A549 treated with Hydrocortisone at 1 μM for 4 hours (cell line): ENCODE measurements at places on chromosomes 16 and 17. TPM values are rescaled to one million over a fixed set of nuclear protein-coding genes. Genes with fewer than 3 reads are reported as not detected.

TMEM100 gene
- 0.06 to 0.15 TPM in 2 of 5 replicates, not detected in the others for total RNA-seq

STAC2 gene
- 3.5 to 4.8 TPM (median 4.0 TPM) in 5 replicates for total RNA-seq

P2RX5 gene
- total RNA-seq = 19.9 to 24.4 TPM (median 23.6 TPM) in 5 replicates

CD300LG gene
- not detected in 5 replicates for total RNA-seq

SOX15 gene
- total RNA-seq = 0.16 to 0.36 TPM (median 0.25 TPM) in 5 replicates

MYO15A gene
- 0.34 to 0.54 TPM (median 0.37 TPM) in 5 replicates for total RNA-seq

TBC1D16 gene
- total RNA-seq = 8.3 to 14.2 TPM (median 13.0 TPM) in 5 replicates

BCL6B gene
- not detected in 5 replicates for total RNA-seq

CPHXL2 gene
- total RNA-seq = not detected in 5 replicates

NPIPB9 gene
- total RNA-seq = 1.1 to 2.0 TPM (median 1.7 TPM) in 5 replicates

TNFRSF13B gene
- total RNA-seq = not detected in 5 replicates

BTBD17 gene
- not detected in 5 replicates for total RNA-seq

KRTAP4-3 gene
- not detected in 5 replicates for total RNA-seq

CMTM2 gene
- total RNA-seq = not detected in 5 replicates

SNN gene
- total RNA-seq = 18.4 to 21.7 TPM (median 20.5 TPM) in 5 replicates

DYNLL2 gene
- total RNA-seq = 23.5 to 25.9 TPM (median 24.0 TPM) in 5 replicates

FGF11 gene
- total RNA-seq = 0.93 to 1.1 TPM (median 1.0 TPM) in 5 replicates

SMIM36 gene
- not detected in 5 replicates for total RNA-seq

PNMT gene
- 0.26 to 0.40 TPM (median 0.27 TPM) in 4 of 5 replicates, not detected in the other for total RNA-seq

CD300LF gene
- total RNA-seq = not detected in 5 replicates

CPPED1 gene
- 25.6 to 27.6 TPM (median 27.1 TPM) in 5 replicates for total RNA-seq

CDK5RAP3 gene
- total RNA-seq = 104 to 117 TPM (median 114 TPM) in 5 replicates

SYT17 gene
- 9.9 to 13.8 TPM (median 12.6 TPM) in 5 replicates for total RNA-seq

ZFP1 gene
- total RNA-seq = 8.9 to 16.7 TPM (median 12.2 TPM) in 5 replicates

PRAC1 gene
- total RNA-seq = not detected in 5 replicates

ERN1 gene
- 2.9 to 3.9 TPM (median 3.6 TPM) in 5 replicates for total RNA-seq

KRT17 gene
- 0.54 to 1.9 TPM (median 0.78 TPM) in 5 replicates for total RNA-seq

ACAP1 gene
- total RNA-seq = 1.2 to 3.9 TPM (median 3.1 TPM) in 5 replicates

GJD3 gene
- 0.80 to 1.4 TPM (median 0.96 TPM) in 5 replicates for total RNA-seq

PTGES3L gene
- 0.95 to 1.4 TPM (median 1.1 TPM) in 5 replicates for total RNA-seq

FKBP10 gene
- 91.4 to 101 TPM (median 101 TPM) in 5 replicates for total RNA-seq

SLC5A11 gene
- total RNA-seq = 0.22 to 0.51 TPM (median 0.36 TPM) in 5 replicates

MRTFB gene
- 8.1 to 17.2 TPM (median 13.6 TPM) in 5 replicates for total RNA-seq

VTN gene
- 17.1 to 25.8 TPM (median 20.1 TPM) in 5 replicates for total RNA-seq

TP53TG3 gene
- 0.22 to 1.2 TPM (median 0.59 TPM) in 5 replicates for total RNA-seq

ARL5C gene
- total RNA-seq = not detected in 5 replicates

DUS1L gene
- total RNA-seq = 76.1 to 141 TPM (median 135 TPM) in 5 replicates

TMEM92 gene
- 14.9 to 23.2 TPM (median 16.1 TPM) in 5 replicates for total RNA-seq

OTOP2 gene
- 0.06 to 0.12 TPM (median 0.08 TPM) in 5 replicates for total RNA-seq

STAT5A gene
- 5.7 to 7.7 TPM (median 6.3 TPM) in 5 replicates for total RNA-seq

FBXO39 gene
- total RNA-seq = not detected in 5 replicates

ATAD5 gene
- total RNA-seq = 3.1 to 5.3 TPM (median 4.3 TPM) in 5 replicates

SULT1A2 gene
- 0.06 to 0.12 TPM (median 0.07 TPM) in 4 of 5 replicates, not detected in the other for total RNA-seq
